Stimulated activated CD8-positive, alpha-beta memory T cell treated with anti-CD3 and anti-CD28 coated beads, Interleukin-7, amount 100 ng/mL, for 24 hours (primary cell): ENCODE measurements at places on chromosomes 2 and 18.

- no peak for DNase-seq
Observed at GRCh38 chr2:238761868-238762267, 86.0 kb upstream of the TWIST2 start.

DNA sequence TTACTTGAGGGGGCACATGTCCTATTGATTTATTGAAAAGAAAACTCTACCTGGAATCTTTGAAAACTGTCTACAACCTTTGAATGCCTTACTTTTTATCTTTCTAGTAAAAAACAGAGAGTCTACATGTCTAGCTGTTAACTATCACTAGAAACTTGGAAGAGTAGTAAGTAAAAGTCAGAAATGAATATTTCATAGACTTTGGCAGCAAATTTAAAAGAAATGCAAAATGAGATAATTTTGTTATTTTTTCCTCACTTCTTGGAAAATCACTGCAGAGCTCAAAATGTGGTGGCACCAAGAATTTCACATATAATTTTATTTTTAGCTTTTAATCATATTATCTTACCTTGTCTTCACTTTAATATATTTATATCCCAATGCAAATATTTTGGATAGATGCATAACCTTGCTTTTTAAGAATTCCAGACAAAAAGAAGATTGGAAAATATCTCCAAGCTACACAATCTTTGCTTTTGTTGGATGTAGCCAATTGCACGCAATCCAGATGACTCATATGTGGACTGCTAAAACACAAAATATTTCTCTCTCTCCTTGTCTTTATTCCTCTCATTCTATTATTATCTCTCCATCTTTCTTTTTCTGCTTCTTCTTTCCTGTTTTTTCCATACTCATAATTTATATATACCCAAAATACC, 92.2 kb upstream of the DSEL start:
- DNase-seq: no peak

DNA sequence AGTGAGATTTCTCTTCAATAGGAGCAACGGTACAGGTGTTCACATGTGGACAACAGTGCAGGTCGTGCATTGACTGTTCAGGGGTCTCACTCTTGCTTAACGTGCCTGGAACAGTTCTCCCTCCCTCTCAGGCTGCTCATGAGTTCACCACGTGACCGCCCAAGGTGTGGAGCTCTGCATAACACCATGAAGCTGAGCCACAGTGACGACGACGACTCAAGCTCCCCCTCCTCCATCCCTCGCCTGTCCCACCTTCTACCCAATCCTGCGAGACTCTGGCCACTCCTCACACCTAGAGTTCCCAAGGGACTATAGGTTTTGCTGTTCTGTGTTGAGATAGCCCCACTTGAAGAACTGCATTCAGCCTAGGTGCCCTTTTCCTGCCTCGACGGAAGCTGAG, 42.8 kb downstream of the STK25 start:
- no peak for DNase-seq

DNA sequence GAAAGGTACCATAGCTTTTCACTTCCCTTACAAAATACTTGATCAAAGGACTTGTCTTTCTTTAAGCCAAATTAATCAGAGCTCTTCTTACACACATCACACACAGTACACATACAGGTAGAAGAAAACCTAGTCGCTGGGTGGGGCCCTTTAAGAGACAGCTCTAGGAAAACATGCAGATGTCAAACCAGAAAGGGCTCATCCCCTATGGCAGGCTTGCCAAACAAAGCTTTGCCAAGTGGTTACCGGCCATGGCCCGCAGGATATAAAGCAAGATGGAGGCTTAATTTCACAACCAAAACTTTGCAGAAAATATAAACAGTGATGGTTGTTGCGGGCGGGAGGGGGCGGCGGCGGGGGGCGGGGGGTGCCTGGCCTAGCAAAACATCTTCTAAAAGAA, 2156.0 kb upstream of the PIK3C3 start:
- no peak for DNase-seq

GRCh38 chr2:182816866-182817265, 49.6 kb downstream of the FRZB start:
- DNase-seq: no peak

DNA sequence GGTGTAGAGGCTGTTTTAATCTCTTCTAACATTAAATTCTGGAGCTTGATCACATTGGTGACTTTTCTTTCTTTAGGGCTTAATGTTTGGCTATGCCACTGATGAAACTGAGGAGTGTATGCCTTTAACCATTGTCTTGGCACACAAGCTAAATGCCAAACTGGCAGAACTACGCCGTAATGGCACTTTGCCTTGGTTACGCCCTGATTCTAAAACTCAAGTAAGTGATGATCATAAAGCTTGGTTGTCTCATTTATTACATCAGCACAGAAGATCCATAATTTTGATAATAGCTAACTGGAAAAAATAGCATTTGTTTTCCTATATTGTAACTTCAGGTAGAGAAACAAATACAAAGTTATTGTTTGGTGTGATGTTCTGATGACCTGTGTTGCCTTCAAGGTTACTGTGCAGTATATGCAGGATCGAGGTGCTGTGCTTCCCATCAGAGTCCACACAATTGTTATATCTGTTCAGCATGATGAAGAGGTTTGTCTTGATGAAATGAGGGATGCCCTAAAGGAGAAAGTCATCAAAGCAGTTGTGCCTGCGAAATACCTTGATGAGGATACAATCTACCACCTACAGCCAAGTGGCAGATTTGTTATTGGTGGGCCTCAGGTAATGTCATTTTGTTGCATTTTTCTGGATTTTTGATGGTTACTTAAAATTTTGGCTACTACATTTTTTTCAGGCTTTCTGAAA, 2.9 kb downstream of the MAT2A start:
- no peak for DNase-seq

GRCh38 chr2:28169492-28169891, 223.2 kb upstream of the FOSL2 start:
- DNase-seq: no peak

GRCh38 chr2:16386031-16386430, 279.6 kb downstream of the CYRIA start:
- no peak for DNase-seq
